ENCODE measurements at places on chromosomes 4 and X.

DNA sequence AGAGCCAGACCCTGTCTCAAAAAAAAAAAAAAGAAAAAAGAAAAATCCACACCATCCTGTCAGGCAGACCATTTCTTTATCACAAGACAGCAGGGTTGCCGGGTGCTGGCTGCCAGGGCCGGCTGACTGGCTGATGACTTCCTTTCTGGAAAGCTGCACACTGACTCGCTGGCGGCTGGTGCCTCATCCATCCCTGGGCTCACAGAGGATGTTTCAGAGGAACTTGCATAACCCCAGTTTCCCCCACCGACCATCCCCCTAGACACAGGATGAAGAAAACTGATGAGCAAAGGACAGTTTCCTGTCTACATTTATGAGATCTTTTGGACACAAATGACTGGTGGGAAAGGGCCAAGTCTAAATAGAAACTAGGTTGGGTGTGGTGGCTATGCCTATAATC, 14.1 kb downstream of the HPSE start:
- no peak for DNase-seq

- no peak for DNase-seq
Measured at GRCh38 chr4:159238631-159239030, 135.8 kb downstream of the RAPGEF2 start.

- DNase-seq, result no peak
Measured at GRCh38 chr4:176653401-176654220, 139.1 kb downstream of the VEGFC start.

DNA sequence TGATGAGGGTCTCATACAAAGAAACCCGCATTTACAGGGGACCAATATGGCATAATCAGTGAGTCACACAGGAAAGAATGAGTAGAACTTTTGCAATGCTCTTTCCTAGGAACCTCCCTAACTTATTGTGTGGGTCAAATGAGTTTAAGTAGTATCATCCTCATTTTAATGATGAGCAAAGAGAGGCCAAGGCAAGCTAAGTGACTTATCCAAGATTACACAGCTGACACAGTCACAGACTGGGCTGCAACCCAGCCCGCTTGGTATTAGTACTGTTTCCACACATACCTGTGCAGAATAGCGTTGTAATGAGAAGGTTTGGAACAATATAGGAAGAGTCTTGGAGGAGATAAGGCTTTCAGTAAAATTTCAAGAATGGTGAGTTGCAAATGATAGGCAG, 91.0 kb upstream of the PPP1R2C start:
- no peak for DNase-seq

DNA sequence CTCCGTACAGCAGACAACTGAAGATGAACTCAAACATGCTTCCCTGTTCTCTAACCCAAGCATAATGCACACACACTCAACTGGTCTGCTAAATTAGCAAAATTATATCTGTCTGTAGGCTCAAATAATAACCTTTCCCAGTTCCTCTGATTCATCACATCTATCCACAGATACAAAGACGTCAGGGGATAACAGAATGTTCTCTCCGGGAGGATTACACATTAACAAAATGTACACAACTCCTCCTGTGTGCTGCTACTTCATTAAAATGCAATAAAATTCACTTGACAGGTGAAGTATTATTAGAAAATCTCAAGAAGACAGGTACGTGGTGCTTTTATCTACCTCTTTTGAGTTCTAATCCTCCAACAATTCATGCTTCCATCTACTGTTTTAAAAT, 57.4 kb downstream of the FAT1 start:
- DNase-seq, result no peak

- DNase-seq, result no peak
Measured at GRCh38 chr4:185335579-185335978, 60.1 kb downstream of the LRP2BP start.

DNA sequence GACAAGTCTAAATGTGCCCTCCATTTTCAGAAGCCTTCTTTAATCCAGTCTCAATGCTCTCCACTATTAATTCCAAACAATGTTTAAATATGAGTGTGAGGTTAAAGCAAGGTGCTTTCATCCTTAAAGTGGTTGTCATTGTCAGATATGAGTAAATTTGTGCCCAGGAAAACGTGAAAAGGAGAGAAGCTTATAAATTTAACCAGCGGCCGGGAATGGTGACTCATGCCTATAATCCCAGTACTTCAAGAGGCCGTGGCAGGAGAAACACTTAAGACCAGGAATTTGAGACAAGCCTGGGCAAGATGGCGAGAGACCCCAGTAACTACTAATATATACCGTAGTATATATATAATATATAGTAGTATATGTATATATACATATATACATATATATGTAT, 270.0 kb downstream of the ARHGAP24 start:
- DNase-seq, result no peak

- no peak for DNase-seq
Measured at GRCh38 chrX:44264936-44265335, 78.5 kb downstream of the EFHC2 start.

DNA sequence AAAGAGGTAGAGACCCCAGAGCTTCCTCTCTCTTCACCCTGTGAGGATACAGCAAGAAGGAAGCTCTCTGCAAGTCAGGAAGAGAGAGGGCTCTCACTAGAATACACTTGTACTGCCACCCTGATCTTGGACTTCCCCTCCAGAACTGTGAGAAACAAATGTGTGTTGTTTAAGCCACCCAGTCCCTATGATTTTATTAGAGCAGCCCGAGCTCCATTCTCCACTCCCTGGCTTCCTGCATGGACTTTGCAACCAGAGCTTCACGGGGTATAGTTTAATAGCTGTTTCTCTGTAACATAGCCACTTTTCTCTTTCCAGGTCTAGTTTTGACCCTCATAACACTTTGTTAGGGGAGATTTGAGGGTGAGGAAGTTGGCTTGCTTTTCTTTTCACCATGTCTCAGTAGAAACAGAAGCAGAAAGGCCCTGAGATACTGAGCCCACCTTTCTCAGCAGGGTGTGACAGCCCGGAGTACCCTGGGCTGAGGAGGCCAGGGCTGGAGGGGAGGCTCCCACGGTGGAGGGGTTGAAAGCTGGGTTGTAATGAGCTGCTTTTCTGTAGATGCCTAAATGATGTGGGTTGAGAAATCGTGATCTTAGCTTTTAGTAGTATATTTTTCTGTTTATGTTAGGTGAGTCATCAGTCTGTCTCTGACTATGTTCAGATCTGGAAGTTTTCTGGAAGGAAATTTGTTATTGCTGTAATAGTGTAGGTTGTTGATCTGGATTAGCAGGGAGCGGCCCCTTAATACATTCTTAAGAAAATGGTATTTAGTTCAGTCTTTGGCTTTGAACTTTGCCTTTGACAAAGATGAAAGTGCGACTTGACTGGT, 118.6 kb downstream of the PTTG2 start:
- DNase-seq, result peak; percentile 38

DNA sequence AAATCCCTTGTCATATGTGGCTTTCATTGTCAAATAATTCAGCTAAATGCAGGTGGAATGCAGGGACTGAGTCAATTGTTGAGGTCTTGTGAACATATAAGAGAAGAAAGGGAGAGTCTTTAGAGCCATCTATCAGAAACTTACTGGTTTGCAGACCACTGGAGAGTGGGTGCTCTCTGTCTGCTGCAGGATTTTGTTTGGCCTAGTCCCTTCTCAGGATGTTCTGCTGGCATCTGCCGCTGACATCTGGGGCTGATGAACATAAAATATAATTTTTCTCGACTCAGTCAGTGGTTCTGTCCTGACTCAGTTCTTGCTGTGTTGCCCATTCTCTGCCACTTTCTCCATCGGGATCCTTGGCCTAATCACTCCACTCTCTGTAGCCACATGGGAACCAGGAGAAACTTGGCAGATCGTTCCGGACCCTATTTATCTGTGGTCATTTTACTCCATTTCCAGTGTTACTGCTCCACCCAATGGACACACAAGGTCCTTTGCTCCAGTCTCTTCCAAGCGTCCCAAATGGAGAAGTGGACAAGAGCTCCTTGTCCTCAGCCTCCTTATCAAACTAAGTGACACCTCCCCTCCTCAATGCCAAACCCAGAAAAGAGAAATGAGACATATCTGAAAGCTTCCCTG, 436.2 kb downstream of the FAT4 start:
- DNase-seq, result peak; percentile 8

GRCh38 chr4:1182313-1182712, 9.9 kb upstream of the SPON2 start:
- no peak for DNase-seq

DNA sequence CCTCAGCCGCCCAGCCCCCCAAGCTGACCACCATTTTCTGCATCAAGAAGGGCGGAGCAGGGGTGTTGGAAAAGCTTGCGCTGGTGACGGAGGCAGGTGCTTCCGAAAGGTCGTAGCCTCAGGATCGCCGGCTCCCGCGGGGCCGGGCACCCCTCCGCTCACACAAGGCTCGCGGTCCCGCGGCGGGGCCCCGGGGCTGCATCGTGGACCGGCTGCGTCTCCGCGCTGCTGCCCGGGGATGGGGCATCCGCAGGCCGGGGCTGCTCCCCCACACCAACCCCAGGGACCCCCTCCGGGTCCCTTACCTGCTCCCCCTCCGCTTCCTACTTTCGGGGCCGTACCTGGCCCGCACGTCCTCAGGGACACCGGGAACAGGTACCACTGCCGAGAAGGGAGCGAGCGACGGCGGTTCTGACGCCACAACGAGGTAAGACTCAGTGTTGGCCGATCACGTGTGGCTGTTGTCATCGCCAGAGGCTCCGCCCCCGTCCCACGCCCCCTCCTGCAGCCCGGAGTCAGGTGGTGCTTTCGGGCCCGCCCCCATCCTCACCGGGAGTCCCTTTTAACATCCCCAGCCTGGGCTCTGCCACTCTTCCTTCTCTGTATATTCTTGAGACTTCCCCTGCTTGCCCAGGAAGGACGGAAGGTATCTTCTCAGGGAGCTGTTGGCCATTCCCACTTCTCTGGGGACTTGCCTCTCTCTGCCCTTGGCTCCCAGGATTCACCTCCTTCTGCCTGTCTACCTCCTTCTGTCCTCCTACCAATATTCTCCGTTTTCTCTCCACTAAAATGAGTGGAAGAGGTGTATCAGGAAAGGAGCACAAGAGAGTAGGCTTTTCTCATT, at the start of gene BEX2:
Gene BEX2 (minus strand): TSS at position 436 of the 844 bp plus-strand sequence. CDS start 1,014 bp downstream, outside the sequence.
- DNase-seq, result no peak

GRCh38 chrX:152817078-152817764, 13.3 kb downstream of the CETN2 start:
- DNase-seq, result no peak

DNA sequence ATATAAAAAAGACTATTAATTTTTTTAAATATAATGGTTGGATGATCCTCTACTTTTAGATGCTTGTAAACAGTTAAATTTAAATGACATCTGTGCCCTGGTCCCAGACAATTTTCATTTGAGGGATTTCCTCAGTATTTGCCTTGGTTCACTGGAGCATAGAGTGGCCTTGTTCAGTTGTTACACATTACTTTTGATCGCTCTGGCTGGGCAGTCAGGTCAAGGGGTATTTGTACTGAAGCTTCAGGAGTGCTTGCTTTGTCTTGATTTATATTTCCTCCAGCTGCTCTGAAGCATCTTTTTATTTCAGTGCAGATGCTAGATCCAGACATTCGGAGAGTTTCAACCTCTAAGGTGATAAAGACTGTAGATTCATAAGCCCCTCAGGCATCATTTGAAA, 50.0 kb downstream of the COMMD8 start:
- DNase-seq, result no peak

DNA sequence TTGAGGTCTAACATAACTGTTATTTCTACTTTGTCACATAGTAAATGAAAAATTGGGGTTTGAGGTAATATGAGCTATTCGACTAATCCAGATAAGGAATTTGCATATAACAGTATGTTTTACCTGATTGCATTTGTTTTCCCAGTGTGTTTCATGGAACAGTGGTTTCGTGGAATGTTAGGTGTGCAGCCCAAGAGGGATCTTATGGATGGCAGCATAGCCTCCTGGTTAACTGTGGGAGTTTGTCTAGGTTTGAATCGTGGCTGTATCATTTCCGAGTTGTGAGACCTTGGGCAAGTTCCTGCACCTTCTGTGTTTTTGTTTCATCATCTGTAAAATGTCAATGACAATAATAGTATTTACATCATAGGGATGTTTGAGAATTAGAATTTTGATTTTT, 7.9 kb downstream of the BMPR1B start:
- no peak for DNase-seq

DNA sequence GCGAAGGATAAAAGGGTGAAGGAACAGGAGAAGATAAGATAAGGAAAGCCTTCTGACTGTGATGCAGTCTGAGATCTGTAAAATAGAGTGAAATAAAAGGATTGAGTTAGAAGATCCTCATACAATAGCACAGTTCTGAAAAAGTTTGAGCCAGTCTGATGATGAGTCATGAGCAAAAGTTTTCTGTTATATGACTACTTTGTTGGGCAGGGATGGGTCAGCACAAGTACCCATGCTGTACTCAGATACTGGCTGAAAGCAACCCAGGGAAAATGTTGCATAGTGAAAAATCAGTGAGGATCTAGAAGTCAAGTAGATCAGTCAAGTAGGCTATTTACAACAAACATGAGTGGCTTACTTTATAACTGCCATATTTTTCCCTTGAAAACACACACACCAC, 253.5 kb downstream of the PCDH10 start:
- DNase-seq, result peak; percentile 2

GRCh38 chr4:95729596-95729995, 110.3 kb upstream of the PDHA2 start:
- DNase-seq, result no peak

DNA sequence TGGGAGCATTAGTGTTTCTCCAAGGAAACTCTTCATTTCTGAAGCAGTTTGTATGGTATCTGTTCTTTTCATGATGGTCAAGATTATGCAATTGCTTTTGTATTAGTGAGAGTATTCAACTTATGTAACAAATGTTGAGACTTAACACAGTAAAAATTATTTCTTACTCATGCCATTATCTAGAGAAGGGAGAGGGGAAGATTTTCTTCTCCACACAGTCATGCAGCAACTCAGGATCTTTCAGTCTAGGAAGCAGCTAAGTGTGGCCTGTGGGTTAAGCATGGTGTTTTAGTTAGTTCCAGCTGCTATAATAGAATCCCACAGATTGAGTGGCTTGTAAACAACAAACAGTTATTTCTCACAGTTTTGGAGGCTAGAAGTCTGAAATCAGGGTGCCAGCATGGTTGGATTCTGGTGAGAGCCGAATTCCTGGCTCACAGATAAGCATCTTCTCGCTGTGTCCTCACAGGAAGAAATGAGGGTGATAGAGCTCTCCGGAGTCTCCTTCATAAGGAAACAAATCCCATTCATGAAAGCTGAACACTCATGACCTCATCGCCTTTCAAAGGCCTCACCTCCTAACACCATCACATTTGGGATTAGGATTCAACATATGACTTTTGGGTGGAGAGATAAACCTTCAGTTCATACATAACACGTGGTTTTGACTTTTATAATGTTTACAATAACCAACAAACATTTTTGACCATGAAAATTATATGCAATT, 101.2 kb downstream of the FRMPD4 start:
- DNase-seq, result no peak

Data from amniotic stem cell (primary cell).